CD4-positive, alpha-beta T cell treated with Interleukin-6 at 100 ng/mL for 8 hours (primary cell): ENCODE measurements at places on chromosomes 16 and 17.

DNA sequence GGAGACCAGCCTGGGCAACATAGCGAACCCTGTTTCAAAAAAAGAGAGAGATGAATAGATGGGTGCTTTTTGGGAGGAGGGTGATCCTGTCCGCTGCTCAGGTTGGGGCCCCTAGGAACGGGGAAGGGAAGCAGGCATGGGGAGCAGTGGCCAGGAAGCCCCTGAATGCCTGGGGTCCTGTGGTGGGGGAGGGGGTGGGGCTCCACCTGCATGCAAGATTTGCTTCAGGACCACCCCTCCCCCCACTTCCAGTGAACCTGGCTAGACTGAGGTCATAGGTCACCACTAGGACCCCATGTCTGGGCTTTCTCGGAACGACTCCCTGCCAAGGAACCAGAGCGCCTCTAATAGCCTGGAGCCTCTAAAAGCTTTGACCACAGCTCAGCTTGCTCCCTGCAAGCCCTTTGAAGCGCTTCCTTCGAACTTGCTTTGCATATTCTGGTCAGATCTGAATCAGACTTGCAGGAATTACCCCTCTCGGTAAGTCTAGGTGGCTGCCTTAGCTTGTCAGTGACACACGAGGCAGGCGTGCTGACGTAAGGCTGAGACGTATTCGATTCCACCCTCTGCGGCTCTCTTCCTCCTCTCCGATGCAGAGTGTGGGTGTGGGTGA, 3.7 kb downstream of the SOCS3 start:
- peak; percentile 94 for DNase-seq

DNA sequence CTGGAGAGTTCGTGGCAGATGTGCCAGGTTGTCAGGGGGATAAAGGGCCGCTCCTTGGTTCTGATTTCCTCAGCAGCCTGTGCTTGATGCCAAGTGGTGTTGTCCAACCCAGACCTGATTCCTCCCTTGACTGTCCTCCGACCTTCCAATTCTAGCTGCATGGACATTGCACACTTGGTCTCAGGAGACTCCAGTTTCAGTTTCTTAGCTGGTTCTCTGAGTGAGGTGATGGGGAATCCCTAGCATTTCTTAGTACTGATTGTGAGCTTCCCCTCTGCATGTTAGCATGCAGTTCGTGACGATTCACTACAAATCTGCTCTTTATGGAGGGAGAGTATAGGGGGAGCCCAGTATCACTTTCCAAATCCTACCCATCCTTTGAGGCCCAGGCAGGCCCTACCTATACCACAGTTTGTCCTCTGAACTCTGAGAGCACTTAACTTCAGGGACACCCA, 12.4 kb upstream of the CCR7 start:
- no peak for DNase-seq

DNA sequence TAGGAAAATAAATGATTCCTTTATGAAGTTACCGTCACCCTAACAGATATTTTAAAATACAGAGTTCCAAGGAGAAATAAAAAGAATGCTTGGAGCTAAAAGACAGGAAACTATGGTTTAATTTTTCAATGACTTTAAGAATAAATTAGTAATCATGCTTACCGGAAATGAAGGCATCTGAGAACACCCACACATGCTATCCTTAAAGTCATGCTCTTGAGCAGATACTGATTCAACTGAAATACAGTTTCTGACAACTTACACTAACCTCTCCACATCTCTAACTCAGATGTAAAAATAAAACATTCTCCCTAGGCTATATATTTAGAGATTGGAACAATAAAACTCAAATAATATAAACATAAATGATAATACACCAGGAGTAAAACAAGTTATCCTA, 7.8 kb downstream of the PSMD12 start:
- no peak for DNase-seq

DNA sequence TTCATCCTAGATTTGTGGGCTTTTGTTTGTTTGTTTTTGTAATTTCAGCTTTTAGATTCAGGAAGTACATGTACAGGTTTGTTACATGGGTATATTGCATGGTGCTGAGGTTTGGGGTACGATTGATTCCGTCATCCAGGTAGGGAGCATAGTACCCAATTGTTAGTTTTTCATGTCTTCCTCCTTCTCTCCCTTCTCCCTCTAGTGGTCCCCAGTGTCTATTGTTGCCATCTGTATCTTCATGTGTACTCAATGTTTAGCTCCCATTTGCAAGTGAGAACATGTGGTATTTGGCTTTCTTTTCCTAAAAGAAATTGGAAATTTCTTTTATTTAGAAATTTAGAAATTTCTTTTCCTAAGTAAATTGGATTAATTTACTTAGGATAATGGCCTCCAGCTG, 37.1 kb upstream of the BCAS3 start:
- DNase-seq = no peak

DNA sequence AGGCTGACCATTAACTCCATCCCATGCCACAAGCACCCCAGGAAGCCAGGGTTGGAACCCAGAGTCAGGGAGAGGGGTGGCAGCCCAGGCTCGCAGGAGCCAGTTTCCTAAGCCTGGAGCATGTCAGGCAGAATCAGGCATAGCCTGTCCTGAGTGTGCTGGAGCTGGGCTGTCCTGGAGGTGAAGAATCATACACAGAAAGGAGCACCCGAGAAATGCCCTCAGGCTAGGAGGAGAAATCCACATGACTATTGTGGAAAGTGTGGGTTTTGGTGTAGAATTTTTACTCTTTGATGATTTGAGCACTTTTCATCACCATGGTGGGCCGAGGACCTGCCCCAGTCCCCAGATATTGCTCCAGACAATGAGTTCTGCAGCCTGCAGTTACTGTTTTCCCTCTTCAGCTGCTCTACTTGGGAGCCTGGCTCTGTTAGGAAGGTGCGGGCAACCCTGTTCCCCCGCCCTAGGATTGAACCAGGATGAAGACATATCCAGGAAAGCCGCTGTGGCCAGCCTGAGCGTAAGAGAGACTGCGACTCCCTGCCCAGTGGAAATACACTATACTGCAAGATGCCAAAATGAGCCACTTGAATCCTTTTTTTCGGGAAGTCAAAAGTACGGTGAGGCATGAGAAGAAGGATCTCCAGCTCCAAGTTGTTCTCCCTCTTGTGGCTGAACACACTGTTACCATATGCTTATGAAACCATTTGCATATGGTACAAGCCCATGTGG, 29.0 kb upstream of the HEATR6 start:
- DNase-seq = no peak

- no peak for DNase-seq
These were observed 26.2 kb upstream of the NUDT7 start for GRCh38 chr16:77696149-77696548.

DNA sequence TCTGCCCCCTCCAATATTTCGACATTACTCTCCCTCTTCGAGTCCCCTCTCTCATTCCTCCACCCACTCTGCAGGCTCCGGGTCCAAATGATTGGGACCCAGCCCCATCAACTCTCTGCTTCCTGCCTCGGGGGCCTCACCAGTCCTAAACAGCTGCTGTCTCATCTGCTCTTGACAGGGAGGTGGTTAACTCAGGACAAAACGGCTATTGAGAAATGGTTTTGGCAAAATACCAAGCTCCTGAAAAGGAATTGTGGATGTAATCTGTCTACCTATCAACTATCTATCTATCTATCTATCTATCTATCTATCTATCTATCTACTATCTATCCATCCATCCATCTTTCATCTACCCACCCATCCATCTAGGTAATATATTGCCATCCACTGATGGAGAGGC, 2.2 kb downstream of the CD300H start:
- no peak for DNase-seq

DNA sequence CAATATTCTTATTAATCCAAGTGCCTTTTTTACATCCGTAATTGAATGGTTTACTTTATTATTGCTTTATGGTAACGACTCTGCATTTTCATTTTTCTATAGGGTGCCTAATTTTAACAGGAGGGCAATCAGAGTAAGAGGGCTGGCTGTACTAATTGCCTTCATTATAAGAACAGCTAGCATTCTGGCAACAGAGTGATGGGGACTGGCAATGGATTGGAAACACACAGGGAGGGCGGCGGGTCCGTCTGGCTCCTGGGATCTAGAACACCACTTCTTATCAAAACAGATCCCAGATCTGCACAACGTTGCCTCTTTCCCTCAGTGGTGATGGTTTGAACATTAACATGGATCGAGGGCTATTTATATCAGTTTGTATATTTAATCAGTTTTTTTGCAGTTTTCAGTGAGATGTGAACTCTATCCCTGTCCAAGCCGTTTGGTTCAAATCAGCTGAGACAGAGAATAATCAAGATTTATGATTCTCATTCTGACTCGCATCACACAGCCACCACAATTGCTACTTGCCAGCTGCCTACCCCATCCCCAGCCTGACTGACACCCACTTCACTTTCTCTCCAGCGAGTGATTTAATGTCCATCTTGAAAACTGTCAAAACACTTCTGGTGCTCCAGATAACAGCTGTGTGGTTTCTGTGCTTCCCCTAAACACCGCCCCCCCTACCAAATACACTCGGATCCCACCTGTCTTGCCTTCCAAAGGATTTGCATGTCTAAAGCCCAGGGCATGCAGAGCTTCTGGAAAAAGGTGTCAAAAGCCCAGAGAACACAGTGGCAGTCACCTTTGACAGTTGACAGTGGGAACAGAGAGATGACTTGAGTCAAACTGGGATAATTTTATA, 327.9 kb downstream of the HS3ST4 start:
- no peak for DNase-seq

DNA sequence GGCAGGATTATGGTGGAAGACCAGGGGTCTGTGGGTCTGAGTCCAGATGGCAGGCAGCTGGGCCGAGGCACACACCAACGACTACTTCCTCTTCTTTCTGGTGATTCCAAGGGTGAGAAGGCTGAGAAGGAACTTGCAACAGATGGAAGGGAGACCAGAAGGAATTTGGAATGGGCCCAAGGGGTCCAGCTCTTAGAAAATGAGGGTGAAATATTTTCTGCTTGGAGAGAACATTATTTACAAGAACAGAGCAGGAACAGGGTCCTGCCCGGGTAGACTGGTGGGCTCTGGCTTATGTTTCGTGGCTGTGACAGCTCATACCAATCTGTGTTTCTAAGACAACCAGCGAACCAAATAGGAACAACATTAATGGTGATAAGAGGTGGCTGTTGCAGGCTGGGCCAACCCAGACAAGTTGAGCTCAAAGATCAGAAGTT, 36.6 kb downstream of the CCDC42 start:
- no peak for DNase-seq

GRCh38 chr16:88886845-88887521, 20.5 kb upstream of the PABPN1L start:
- DNase-seq = no peak

GRCh38 chr17:50571681-50572080, 11.2 kb downstream of the CACNA1G start:
- DNase-seq = no peak

- no peak for DNase-seq
These were observed 142.7 kb upstream of the ASIC2 start for GRCh38 chr17:33435721-33436301.

DNA sequence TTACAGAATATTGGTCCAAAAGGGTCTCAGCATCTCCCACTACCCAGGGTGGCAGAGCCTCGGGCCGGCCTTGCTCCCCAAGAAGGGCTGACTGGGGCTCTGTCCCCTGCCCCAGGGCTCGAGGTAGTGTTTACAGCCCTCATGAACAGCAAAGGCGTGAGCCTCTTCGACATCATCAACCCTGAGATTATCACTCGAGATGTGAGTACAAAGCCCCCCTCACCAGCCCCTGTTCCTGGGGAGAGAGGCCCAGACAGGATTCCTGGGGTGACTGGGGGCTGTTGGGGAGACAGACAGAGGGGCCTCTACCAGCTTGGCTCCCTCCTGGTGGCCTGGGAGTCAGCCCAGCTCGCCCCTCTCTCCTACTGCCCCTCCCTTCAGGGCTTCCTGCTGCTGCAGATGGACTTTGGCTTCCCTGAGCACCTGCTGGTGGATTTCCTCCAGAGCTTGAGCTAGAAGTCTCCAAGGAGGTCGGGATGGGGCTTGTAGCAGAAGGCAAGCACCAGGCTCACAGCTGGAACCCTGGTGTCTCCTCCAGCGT, 6.1 kb upstream of the NLRC5 start:
- DNase-seq = no peak

DNA sequence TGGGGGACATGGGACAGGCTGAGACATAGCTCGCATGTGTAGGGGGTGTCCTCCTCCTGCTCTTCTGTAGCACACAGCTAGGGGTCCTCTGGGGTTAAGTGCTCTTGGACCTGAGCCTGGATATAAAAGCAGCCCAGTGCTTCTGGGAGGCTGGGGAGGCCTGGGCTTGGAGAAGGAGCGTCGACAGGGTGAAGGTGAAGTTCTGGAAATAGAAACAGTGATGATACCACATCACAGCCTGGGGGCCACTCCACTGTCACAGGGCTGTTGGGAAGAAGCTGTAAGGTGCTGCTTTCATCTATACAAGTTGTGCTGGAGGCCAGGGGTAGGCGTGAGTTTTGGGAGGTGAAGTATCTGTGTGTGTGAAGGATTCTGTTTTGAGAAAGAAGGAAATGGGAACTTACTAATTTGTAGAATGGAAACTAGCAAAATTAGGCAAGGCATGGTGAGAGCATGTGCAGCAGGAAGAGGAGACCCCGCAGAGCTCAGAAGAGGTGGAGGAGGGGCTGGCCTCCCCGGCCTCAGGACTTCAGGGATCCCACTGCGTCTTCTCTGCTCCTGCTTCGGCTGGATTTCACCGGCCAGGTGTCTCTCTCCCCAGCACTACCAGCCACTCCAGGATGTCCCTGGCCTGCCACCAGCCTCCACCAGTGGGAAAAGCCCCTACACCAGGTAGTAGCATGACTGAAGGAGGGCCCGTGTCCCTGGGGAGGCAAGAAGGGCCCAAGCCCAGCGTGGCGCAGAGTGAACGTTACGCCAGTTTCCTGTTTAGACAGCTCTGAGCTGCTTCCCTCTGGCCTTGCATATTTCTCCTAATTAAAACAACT, 19.4 kb downstream of the PLCG2 start:
- DNase-seq = no peak
